KBM-7 (cell line): ENCODE measurements at places on chromosomes 6 and 20.

DNA sequence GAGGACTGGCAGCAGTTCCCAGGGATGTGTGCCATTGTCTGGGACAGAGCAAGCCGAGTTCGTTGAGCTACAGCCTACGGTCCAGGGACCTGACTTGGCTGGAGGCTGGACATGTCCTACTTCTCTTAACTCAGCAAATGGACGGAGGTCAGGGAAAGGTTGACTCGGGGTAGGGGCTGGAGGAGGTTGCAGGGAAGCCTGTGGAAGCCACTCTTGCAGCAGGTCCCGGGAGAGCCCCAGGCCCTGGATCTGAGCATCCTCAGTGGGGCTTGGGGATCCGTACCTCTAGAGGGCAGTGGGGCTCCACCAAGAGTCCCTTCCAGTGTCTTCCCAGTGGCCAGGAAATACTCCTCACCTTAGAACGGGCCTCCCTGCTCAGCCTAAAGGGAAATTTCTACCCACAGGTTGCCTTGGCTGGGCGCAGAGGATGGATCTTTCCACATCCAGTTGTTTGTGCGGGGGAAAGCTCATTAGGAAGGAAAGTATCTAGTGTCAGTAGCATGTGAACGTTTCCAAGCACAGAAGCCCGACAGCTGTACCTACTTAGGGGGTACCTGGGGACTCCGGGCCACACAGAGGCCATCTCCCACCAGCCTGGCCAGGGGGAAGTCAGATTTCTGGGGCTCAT, 170.2 kb downstream of the NFATC2 start:
- peak; percentile 65 for DNase-seq

- DNase-seq: no peak
These were observed 136.5 kb downstream of the CDKAL1 start for GRCh38 chr6:20670750-20671149.

GRCh38 chr6:5229356-5229755, 31.4 kb downstream of the LYRM4 start:
- DNase-seq: no peak

DNA sequence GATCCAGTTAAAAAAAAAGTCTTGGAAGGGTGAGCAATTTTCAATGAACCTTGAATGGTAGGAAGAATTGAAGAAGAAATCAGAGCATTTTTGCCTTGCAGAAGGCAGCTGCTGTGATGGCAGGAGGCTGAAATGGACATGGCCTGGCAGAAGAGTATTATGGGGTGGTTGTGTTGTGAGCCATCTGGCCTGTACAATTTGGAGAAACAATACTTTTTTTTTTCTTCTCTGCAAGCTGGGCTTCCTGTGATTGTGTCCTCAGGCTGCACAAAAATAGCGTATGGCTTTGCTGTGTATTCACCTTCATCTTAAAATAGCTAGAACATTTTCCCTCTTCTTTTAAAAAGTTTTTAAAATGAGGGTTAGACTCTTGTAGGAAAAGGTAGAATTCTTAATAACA, 21.4 kb downstream of the SYCP2L start:
- DNase-seq: no peak

DNA sequence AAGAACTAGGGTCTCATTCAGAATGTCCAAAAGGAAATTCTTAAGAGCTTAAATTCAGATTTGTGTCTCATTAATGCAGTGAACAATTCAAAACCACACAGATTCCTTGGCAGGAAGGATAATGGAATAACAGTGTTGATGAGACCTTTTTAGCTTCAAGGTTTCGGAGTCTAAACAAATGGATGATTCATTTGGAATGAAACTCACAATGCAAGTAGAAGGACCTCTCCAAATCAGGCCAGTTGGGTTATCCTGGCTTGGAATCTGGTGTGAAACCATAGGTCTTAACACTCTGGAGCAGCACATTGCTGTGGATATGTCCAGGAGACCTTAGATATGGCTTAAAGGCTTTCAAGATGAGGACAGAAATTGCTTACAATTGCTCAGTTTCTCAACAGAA, 44.9 kb downstream of the KCTD20 start:
- no peak for DNase-seq

DNA sequence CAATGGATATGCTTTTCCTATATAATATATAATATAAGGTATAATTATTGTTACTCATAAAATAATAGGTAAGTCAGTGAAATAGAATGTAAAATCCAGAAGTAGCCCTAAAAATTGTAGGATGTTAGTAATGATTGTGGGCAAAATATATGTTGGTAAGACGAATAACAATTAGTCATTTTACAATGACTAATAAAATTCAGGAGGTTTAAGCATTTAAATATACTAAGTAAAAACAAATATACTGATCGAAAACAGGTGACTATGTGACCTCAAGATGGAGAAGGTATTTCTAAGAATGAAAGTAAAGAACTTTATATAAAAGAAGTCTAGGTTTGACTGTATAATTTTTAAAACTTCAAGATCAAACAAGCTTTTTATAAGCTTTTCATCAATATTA, 28.9 kb downstream of the FUCA2 start:
- no peak for DNase-seq

DNA sequence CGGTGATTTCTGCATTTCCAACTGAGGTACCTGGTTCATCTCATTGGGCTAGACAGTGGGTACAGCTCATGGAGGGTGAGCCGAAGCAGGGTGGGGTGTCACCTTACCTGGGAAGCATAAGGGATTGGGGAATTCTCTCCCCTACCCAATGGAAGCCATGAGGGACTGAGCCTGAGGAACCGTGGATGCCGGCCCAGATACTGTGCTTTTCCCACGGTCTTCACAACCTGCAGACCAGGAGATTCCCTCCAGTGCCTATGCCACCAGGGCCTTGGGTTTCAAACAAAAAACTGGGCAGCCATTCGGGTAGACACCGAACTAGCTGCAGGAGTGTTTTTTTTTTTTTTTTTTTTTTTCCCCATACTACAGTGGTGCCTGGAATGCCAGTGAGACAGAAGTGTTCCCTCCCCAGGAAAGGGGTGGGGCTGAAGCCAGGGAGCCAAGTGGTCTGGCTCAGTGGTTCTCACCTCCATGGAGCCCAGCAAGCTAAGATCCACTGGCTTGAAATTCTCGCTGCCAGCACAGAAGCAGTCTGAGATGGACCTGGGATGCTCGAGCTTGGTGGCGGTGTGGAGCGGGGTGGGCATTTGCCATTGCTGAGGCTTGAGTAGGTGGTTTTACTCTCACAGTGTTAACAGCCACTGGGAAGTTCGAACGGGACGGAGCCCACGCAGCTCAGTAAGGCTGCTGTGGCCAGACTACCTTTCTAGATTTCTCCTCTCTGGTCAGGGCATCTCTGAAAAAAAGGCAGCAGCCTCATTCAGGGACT, 416.2 kb downstream of the KHDRBS2 start:
- no peak for DNase-seq
